ENCODE measurements at places on chromosomes 2 and 18.

DNA sequence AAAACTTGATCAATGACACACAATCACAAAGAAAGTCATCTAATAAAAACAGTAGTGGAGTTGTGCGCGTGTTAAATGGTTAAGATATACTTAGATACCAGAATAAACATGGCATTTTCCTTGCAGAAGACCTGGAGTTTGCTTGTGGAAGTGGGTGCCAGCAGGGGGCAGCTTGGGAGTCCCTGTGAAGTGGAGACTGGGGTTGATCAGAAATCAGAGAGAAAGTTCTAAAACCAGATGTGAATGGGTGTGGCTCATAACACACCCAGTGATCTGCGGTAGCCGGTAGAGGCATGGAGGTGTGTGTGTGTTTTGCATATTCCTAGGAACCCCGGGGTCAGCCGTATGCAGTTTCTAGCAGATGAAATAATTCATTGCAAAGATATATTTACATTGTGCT is 300.1 kb upstream of the TRIB2 start:
- peak; percentile 22 for DNase-seq

DNA sequence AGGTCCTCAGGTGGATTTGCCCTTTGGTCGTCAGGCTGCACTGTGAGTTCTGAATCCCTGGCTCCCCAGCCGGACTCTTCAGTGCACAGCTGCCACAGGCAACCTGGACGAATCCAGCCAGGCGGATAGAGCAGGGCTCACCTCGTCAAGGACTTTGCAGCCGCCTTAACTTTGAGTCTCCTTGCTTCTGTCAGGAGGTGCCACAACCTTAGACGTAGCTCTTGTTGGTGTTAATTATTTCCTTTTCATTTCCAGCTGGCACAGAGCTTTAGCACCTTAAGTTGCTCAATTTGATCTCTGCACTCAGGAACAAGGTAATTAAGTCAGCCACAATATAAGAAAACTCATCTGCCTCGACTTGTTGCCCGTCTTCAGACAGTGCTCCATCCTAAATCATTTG is 17.7 kb downstream of the SMIM21 start:
- DNase-seq = no peak

GRCh38 chr18:46460754-46461153 is 196.3 kb downstream of the LOXHD1 start:
- DNase-seq = no peak

GRCh38 chr18:70432804-70433400 is 144.1 kb downstream of the SOCS6 start:
- DNase-seq = no peak

DNA sequence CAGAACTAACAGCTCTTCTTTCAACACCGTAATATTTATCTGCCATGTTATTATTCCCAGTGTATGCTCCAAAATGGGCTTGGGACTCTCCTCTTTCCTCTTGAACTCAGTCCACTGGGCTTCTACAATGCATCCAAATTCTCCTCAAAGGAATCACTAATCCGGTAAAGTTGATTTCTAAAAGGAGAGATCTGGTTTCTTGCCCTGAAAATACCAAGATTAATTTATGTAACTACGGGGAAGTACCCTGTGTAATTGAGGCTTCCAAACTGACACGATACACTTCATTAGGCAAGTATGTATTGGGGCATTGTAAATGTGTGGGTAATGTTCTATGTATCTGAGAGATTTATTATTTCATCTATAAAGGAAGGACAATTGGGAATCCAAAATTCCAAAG is 5.7 kb downstream of the NCKAP5 start:
- no peak for DNase-seq

DNA sequence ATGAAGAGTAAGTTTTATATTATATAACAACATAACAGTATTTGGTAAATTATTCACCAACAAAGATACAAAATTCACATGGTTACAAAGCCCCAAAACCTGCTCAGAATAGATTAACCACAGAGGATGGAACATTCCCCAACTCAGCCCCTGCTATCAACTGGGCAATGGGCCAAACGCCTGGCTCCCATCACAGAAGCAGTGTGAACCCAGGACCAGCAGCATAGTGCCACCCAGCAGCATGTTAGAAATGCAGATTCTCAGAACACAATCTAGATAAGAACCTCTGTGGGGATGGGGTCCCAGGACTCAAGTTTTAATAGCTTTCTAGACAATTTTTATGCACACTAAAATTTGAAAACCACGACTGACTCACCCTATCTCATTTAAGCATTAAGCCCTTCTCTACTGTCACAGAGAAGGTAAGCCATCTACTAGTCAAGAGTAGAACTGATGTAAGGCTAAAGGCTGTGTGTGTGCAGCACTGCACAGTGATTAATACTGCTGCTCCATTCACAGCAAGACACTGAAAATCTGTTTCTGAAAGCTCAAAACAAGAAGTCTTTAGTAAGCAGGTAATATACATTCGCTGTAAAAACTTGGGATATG is 15.2 kb downstream of the AFG3L2 start:
- no peak for DNase-seq
